ENCODE measurements at places on chromosomes 2 and 18.
A peak's percentile ranks its signal among the peaks of the same experiment; 100 is the strongest.

DNA sequence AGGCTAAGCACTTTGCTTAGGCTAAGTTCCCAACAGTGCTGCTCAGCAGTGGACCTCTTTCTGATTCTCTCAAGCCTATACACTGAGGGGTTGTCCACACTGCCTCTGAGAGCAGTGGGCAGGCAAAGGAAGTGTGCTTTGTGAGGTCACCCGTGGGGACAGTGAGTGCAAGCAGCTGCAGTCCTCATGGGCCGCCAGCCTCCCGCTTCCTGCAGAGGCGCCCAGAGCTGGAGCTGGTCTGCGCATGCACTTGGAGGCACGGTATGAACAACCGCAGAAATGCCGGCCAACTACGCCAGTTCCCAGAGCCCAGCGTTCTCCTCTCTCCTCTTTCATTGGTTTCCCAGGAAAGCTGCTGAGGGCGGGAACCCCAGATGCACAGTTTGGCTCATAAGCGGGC lies 149.5 kb upstream of the DLX2 start:
- DNase-seq: no peak

DNA sequence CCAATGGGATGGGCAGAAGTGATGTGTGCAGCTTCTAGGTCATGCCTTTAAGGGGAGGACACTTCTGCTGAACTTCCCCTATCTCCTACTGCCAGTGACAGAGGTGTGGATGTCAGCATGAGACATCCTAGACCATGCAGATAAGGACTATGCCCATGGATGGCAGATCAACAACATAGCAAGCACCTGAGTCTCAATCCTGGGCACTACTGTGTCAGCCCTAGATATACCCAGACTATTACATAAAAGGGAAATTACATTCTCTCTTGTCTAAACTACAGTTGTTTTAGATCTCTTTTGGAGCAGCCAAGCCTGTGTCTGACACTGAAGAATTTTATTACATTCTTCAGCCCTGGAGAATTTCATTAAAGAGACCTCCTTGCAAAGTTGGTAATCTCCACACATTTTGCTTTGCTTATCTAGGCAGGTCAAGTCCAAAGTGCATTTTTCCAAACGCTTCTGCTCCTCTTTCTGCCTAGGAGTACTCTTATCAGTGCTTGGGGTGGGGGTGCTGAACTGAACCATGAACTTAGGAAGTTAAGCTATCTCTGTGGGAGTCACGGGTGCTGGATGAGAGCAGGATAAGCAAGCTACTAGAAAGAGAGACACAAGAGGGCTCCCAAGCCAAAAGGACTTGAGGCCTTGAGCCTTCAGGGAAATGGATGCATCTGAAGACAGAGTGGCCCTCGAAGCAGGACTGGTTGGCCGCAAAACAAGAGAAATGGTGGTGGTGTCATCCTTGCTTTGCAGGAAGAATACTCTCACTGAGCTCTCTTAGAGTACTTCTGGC lies 95.2 kb upstream of the SPRED2 start:
- DNase-seq: no peak

GRCh38 chr2:172927641-172928357 lies 147.8 kb upstream of the MAP3K20 start:
- DNase-seq: peak; percentile 63

GRCh38 chr2:6177811-6178210 lies 485.6 kb downstream of the SOX11 start:
- no peak for DNase-seq

DNA sequence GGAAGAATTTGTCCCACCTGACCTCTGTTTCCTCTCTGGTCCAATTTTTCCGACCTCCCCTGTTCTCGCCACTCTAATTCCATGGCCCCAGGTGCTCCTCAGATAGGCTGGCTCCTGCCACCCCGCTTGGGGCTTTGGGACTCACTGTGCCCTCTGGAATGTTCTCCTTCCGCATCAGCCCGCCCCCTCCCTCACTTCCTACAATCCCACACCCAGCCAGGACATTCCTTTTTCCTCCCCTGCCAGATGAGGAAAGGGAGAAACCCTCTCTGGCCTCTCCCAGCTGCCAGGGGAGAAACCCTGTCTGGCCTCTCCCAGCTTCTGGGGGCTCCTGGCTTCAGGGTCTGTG lies 3.1 kb upstream of the OR6B2 start:
- no peak for DNase-seq

- DNase-seq: no peak
These were observed 68.2 kb upstream of the MC2R start for GRCh38 chr18:13983506-13983905.

DNA sequence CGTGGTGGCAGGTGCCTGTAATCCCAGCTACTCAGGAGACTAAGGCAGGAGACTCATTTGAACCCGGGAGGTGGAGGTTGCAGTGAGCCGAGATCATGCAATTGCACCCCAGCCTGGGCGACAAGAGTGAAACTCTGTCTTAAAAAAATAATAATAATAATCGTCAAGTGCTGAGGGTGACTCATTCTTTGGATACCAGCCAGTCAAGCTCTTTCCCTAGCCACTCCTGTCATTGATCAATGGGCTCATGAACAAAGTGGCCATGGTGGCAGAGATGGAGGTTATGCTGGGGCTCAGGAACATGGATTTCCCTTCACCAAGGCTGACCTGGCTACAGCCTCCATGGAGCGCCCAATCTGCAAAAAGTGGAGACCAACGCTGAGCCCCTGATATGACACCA lies 94.5 kb upstream of the HAAO start:
- DNase-seq: no peak

- DNase-seq: no peak
These were observed 246.8 kb downstream of the AGPS start for GRCh38 chr2:177639262-177639914.

DNA sequence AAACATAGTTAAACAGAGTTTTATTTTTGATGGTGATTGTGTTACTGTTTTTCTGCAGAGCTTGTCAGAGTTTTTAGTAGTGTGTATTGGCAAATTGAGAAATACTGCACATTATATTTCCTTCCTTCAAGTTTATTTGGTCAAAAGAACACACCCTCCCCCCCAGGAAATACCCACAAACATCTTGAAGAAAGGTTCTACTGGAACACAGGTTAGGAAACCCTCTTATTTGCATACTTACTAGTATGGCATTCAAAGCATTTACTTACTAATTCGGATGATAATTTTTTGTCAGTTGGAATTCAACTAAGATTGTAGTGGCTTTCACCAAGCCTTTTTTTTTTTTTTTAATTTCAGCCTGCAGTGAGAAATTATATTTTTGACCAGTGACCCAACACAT lies 9.1 kb downstream of the CAB39 start:
- DNase-seq: no peak

DNA sequence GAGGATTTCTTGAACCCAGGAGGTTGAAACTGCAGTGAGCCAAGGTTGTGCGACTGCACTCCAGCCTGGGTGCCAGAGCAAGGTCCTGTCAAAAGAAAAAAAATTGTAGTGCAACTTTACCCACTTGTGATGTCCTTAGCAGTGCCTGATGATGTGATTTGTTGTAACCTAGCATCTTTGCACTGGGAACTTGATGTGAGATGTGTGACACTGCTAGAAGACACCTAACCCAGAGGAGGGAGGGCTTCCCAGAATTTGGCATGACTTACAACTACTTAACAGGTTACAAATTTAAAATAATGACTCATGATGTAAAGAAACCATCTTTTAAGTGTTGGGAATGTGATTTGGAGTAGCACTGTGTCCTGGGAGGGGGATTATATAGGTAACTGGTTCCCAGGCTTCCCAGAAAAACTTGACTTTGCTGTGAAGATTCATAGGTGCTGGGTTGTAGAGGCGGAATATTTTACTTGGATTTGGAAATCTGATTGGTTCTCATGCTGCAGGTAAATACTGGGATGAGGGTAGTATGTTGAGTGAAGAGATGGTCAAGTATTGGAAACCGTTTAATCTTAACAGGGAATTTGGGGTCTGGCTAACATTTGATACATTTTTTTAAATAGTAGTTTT lies 3.7 kb downstream of the EEF1B2 start:
- DNase-seq: no peak

DNA sequence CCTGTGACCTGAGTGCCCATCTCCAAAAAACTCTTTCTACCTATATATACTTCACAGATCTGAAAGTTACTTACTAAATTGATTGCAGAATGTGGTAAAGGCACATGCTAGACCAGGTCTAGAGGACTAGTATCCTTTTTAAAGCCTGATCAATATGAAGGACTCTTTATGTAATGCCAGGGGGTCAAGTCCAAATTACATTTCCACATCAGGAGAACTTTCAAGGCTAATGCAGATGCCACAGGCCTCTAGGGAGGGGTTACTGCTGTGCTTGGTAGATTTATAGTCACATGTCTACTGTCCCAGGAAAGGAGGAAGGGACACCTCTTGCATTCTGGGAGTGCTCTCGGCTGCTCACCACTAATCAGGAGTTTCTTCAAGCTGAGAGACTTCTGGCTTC lies 118.4 kb upstream of the NOSTRIN start:
- DNase-seq: no peak
